Stimulated activated CD8-positive, alpha-beta memory T cell treated with anti-CD3 and anti-CD28 coated beads, Interleukin-4, amount 100 ng/mL, for 48 hours (primary cell): ENCODE measurements at places on chromosomes 13 and 19.
A peak's percentile ranks its signal among the peaks of the same experiment; 100 is the strongest.

DNA sequence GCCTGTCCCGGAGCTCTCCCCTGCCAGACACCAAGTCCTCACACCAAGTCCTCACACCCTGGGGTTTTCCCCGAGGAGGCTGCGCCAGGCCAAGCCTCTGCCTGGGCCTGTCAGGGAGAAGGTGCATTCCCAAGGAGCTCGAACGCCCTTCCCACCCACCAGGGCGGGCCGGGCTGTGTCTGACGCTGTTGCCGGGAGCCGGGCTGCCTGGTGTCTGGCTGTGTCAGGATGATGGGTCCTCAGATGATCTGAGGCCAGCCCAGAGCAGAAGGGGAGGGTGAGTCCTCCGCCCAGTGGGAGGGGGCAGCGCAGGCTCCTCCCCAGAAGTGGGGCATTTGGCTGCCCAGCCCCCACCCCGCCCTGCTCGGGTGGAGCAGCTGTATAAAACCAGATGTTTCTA is 2.3 kb upstream of the HAS1 start:
- no peak for DNase-seq

DNA sequence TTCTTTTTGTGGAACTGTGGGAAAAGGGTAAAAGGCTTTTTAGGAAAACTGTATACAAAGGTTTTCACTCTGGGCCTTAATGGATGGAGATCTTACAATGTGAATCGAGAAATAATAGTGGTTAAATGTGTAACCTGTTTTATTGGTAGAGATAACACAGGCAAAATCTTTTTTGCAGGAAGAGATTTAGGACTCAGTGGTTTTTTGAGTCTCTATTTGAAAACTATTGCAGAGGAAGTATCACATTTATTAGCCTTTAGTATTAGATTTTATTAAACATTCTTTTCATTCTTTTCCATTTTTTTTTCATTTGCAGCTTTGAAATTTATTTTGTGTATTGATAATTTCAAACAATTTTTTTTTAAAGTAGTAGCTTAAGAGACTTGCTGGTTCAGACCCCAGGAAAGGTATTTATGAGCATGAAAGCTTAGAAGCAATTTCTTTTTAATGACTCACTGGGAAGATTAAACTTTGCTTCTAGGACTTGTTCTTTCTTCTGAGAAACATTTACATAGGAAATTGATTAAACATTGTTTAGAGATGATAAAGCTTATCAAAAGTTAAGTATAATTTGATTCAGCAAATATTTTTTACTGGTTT is 10.5 kb downstream of the KLF5 start:
- no peak for DNase-seq

GRCh38 chr13:100089465-100090032 is 656 bp downstream of the PCCA start:
- DNase-seq, result no peak

GRCh38 chr19:11192957-11193939 is 4.1 kb downstream of the KANK2 start:
- DNase-seq, result no peak

GRCh38 chr13:51148952-51149573 is 38.0 kb upstream of the C13orf42 start:
- DNase-seq, result no peak

GRCh38 chr19:31071136-31071855 is 277.9 kb downstream of the TSHZ3 start:
- no peak for DNase-seq

- DNase-seq, result no peak
These were observed 58.1 kb downstream of the MRPL57 start for GRCh38 chr13:21234526-21234925.

DNA sequence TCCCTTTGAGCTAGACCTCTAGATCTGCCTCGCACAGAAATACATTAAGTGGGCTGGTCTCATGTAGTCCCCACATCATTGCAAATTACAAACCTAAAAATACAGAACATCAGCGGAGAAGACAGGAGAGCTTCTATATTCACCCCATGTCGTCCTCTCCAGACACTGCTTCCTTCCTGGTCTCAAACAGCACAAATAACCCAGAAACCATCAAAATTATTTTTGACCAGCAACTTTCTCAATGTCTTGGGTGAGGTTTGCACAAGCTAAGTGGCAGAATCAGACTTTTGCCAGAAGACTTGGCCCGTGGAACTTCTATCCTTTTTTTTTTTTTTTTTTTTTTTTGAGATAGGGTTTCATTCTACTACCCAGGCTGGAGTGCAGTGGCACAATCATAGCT is 28.2 kb downstream of the CLEC17A start:
- no peak for DNase-seq

DNA sequence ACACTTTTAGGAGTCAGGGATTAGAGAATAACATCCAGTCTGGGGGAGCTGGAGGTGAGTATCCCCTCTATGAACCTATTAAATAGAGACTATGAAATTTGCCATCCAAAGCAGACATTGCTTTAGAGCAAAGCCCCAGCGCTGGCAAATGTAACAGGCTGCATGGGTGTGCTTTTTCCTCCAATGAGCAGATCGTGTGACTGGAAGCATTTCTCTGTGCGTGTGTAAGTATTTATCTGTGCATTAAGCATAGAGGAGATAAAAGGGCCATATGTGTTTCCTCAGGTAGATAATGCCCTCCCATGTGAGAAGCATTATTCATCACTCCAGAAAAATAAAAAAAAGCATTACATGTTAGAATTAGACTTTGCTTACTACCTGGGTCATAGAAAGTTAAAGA is 924 bp downstream of the TNFSF13B start:
- DNase-seq, result no peak

DNA sequence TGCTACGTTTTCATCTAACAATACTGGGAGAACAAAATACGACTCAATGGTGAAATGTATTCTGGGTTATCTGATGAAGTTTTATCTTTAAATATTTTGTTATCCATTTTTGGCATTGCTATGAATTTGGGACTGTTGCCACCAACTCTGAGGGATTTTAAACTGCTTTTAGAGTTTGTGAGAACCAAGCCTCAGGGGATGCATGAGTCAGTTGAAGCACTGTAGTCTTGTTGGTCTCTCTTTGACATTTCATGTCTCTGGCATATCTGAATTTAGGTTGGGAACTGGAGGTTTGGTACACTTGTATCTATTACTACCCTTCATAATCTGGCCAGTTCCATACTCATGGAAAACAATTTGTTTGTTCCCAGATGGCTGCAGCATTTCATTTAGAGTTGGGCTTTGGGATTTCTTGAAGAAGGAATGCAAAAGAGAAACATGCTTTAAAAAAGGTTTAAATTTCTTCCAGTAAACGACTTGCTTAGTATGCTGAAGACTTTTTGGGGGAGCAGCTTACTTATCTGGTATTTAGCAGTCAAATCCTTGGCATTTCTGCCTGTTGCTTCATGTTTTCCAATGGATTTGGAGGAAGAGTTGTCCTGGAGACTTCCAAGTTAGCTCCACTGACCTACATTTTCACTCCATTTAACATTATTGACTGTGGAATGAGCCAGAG is 28.9 kb downstream of the ARHGEF7 start:
- DNase-seq, result no peak

DNA sequence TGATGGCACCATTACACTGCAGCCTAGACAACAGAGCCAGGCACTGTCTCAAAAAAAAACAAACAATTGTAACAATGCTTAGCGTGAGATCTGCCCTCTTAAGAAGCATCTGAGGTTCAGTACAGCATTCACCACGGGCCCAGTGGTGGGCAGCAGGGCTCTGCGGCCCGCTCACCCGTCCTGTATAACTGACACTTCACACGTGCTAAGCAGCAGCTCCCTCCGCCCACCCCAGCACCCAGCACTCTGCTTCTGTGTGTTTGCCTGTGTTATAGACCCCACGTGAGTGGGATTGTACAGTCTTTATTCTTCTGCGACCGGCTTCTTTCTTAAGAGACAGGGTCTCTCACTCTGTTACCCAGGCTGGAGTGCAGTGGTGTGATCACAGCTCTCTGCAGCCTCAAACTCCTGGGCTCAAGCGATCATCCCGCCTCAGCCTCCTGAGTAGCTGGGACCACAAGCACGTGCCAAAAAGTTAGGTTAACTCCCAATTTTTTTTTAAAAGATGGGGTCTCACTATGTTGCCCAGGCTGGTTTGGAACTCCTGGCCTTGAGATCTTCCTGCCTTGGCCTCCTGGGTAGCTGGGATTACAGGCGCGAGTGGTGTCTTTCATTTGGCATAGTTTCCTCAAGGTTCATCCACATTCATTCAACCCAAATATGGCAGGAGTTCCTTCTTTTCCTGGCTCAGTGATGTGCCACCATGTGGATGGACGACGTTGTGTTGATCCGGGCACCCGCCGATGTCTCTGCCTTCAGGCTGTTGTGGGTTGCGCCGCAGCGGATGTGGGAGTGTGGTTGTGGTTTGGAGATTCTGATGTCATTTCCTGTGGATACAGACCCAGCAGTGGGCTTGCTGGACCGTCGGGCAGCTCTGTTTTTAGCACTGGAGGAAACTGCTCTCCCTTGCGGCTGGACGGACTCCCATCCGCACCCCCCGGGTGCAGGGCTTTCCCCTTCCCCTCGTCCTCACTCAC is 170.0 kb downstream of the KDM4B start:
- DNase-seq, result peak; percentile 91

DNA sequence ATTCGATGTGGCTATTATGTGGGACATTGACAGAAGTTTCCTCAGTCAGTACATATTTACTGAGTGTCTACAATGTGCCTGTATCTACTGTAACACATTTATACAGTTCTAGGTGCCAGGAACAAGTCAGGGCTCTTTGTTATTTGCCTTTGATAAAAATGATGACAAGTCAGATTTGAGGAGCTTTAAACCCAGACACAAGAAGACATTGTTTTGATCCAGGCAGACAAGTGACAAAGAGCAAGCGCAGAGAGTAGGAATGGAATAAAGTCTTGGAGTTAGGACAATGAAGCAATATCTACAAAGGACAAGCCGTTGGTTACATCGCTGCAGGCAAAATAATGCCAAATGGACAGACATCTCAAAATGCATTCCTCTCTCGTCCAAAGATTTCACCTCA is 70.1 kb downstream of the ITGBL1 start:
- no peak for DNase-seq

- no peak for DNase-seq
These were observed 12.2 kb downstream of the IGLON5 start for GRCh38 chr19:51323481-51324166.

- DNase-seq, result no peak
These were observed 112.7 kb downstream of the OLFM4 start for GRCh38 chr13:53141336-53141735.

DNA sequence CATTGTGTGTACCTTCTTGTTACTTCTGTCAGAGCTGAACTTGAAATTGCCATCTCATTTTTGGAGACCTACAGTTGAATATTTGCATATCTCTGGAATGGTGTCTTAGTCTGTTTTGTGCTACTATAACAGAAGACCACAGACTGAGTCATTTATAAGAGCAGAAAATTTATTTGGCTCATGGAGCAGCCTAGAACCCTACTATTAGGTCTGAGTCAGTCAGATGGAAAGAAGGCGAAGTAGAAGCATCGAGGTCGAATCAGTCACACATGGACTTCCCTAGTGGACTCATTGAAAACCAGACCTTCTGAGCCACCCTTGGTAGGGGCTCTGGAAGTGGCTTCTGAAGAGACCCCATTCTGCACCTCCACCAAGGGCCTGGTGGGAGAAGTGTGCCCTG is 33.9 kb upstream of the TPT1 start:
- no peak for DNase-seq

GRCh38 chr13:49110122-49110912 is 109.8 kb upstream of the MLNR start:
- peak; percentile 76 for DNase-seq

GRCh38 chr19:28372576-28373247 is 840.2 kb downstream of the UQCRFS1 start:
- DNase-seq, result no peak

DNA sequence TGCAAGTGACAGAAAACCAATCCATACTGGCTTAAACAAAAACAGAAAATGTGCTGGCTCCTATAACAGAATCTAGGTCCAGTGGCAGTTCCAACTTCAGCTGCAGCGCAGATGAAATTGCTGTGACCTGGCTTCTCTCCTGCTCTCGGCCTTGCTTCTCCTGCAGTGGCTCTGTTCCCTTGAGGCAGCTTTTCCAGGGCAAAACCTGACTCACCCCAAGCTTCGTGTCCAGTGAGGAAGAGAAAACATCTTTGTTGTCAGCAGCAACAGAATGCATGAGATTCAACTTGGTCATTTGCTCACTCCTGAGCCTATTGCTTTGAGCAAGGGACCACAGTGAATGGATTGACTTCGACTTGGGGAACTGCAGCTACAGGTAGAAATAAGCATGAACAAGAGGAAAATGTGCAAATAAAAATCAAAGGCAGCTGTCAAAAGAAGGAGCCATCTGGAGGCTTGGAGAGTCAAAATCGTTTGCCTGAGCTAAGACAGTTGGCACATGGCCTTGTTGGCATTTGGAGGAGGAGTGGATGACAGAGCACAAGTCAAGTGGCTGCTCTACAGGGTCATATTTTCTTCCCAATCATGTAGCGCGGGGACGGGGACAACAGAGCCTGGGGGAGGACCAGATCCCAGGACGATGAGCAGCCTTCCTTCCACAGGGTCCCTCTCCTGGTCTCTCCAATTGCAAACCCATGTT is 523.4 kb downstream of the FGF9 start:
- DNase-seq, result no peak

GRCh38 chr13:75061909-75062308 is 420.1 kb downstream of the TBC1D4 start:
- no peak for DNase-seq

DNA sequence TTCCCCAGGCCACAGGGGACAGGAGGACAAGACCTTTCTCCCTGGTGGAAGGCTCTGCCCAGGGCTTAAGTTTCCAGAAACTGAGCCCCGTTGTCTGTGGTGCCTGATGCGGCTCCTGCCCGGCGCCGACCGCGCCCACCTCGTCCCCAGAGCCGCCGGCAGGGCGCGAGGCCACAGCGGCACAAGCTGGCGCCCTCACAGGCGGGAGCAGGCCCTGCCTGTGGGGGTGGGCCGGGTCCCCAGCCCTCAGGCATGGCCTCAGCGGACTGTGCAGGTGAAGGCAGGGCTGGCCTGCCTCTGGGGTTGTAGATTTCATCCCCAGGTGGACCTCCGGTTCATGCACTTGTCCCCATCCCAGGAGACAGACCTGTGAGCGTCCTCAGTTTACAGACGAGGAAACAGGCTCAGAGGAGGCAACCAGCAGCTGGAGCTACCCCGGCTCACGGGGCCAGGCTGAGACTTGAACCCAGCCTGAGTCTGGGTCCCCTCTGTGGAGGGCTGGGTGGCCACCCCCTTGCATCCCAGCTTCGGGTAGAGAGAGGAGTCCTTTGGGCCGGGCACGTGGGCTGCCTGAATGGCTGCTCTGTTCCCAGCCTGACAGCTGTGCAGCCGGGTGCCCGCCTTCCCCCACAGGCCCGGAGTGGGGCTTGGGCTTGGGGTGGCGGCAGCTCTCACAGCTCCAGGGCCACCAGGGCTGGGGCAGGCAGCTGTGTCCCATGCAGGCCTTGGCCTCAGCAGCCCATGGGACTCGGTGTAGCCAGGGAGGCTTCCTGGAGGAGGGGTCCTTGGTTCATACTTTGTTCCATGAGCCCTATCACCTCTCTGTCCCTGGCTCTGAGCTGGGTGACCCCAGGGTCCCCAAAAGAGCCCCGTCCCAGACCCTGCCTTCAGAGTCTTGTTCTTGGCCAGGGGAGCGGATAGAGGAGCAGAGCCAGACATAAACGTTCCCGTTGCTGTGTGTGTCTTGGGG is 26.8 kb downstream of the PIAS4 start:
- no peak for DNase-seq
